Breast epithelium (tissue), 4 donors: ENCODE measurements at places on chromosomes 5 and 9.

DNA sequence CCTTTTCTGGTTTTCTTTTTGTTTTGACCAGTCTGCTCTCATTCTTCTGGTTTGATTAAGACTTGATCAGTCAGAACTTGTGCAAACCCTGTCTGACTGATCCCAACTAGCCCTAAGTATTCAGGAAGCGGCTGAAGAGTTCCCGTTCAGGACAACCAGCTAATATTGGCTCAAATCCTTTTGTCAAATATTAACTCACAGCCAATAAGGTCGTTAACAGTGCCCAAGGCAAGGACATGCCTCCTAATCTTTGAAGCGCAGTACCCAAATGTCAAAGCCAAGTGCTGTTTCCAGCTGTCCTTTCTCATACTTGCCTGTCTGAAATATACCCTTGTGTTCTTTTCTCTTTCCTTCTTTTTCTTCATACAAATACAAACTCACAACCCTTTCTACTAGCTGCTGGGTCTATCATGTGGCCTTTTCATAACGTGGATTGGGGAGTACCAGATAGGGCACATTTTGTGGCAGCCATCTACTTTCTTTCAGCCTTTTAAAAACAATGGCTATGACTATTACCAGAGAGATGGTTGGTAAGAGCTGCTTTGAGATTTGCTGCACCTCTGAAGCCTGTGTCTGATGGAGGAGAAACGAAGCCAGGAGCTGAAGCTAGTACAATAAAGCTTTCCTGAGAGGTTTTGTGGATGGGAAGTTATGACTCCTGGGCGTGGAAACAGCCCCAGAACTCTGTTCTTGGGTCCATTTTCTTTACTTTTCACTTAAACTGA, 266.4 kb upstream of the ZNF608 start:
- no peak for DNase-seq

DNA sequence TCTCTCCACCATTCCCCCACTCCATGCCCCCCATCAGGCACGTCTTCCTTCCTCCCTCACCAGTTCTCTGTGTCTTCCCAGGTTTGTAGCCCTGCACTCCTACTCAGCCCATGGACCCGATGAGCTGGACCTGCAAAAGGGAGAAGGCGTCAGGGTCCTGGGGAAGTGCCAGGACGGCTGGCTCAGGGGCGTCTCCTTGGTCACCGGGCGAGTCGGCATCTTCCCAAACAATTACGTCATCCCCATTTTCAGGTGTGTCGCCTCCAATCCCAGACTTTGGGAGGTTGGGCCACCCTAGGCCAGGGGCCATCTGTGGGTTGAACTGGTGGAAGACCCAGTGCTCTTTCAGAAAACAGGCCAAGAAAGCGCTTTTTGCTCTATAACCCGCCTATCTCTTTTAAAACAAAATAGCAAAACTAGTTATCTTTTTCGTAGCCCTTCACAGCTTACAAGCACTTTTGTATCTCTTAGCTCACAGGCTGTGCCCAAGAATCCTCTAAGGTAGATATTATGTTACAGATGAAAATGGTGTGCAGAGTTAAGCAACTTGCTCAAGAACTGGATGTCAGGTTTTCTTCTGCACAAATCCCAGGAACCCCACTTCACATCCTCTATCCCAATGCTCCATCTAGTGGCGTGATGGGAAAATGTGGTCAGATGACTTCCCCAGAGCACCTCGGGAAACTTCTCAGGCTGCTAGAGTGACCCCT, 56.2 kb downstream of the PLAC8L1 start:
- no peak for DNase-seq

- no peak for DNase-seq
Observed at GRCh38 chr5:151592855-151593408, 1.8 kb upstream of the FAT2 start.

GRCh38 chr5:5629607-5629978, 207.1 kb downstream of the ICE1 start:
- DNase-seq, result no peak

GRCh38 chr5:89606939-89607534, 724.1 kb upstream of the MEF2C start:
- no peak for DNase-seq

- no peak for DNase-seq
Observed at GRCh38 chr9:2299843-2300205, 284.7 kb downstream of the SMARCA2 start.

- no peak for DNase-seq
Observed at GRCh38 chr9:110334183-110334582, 3.5 kb downstream of the TXNDC8 start.

DNA sequence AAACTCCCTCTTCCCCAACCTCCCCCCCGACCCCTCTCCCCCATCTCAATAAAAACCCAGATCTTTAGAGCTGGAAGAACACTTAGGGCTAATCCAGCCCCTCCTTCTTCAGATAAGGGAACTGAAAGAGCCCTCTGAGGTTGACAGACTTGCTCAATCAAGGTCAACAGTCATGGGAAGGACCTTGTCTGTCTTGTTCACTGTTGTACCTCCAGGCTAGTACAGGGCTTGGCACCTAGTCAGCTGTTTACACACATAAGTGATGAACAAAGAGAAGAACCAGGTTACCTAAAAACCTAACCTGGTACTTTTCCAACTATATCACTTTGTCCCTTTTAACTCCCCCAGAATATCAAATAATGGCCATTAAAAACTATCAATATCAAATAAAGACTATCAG, 2.4 kb downstream of the TTC39B start:
- no peak for DNase-seq
